Regular cardiac myocyte (primary cell): ENCODE measurements at places on chromosomes 1 and 21. TPM values are rescaled to one million over a fixed set of nuclear protein-coding genes. Genes with fewer than 3 reads are reported as not detected.

The DIO1 gene
- not detected in 2 replicates for total RNA-seq

The SPSB1 gene
- total RNA-seq = 24.2 and 25.1 TPM in 2 replicates

The NTNG1 gene
- 0.85 and 1.3 TPM in 2 replicates for total RNA-seq

The HSD11B1 gene
- total RNA-seq = 0.77 and 6.8 TPM in 2 replicates

The NCDN gene
- 22.3 and 32.8 TPM in 2 replicates for total RNA-seq
